ENCODE measurements at places on chromosomes 6 and 20.

DNA sequence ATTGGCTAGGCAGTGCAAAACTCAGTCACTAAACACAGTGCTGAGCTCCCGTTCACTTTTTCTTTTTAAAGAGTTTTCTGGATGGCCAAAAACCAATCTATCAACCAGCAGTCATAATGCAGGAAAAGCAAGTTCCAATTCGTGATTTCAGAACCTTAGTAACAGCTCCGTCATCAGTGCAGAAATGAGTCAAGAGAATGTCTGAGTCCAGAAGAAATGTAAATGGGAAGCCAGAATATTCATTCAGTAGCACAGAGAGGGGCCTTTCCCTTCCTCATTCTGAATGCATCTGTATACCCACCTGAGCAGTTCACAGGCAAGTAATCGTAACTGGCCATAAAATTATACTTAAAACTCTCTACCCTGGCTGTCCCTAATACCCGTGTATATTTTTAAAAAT, 20.4 kb downstream of the HUS1B start:
- no peak for DNase-seq

- no peak for DNase-seq
These were observed 422.2 kb upstream of the SULF2 start for GRCh38 chr20:48207505-48207904.

DNA sequence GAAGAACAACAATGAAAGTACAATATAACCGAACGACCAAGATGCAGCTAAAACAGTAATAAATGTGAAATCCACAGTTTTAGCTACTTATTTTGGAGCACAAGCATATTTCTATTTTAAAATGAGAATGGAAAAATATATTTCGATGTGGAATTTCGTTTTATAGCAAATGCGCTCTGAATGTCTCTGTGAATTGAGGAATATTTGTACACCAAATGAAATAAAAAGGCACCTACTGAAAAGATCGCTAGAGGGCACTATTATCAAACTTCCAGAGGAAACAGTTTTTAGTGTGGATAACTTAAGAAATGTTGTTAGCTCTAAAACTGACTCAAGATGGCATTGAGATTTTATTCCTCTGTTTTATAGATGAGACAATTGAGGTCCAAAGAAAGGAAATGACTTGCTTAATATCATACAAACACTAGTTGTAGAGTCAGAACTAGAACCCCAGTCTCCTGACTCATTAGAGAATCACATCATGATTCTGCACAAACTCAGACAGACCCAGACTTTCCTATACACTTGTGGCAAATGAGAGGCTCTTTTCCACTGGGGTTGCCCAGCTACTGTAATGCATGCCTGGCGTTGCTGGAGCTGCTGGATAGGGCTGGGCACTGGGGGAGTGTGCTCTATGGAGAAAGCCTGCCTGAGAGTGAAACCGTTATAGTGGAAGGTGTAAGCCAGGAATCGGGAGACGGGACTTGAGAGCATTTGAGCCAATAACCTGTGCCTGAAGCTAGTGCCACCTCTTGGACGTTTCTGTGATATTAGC, 51.9 kb downstream of the GCLC start:
- no peak for DNase-seq

DNA sequence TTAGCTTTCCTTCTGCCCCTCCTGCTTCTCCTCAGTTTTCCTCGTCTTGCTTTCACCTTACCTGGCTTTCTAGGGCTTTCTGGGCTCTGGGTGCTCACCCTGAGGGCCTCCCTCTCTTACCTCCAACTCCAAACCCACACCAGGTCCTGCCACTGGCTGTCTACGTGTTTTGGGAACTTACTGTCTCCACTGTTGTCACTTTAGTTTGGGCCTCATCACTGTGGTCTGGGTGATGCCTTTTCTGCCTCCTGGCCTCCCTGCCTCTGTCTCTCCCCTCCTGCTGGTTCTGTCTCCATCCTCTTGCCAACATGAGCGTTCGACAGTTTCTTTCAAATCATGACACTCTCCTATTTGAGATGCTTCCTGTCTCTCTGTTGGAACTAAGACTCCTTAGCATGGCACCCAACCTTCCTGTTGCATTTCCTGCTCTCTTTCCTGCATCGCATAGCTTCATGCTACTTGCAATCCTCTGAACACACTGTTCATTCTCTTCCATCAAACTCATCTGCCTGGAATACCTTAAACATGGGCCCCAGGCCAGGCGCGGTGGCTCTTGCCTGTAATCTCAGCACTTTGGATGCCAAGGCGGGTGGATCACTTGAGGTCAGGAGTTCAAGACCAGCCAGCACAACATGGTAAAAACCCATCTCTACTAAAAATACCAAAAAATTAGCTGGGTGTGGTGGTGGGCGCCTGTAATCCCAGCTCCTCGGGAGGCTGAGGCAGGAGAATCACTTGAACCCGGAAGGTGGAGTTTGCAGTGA, 5.5 kb downstream of the CD40 start:
- no peak for DNase-seq

DNA sequence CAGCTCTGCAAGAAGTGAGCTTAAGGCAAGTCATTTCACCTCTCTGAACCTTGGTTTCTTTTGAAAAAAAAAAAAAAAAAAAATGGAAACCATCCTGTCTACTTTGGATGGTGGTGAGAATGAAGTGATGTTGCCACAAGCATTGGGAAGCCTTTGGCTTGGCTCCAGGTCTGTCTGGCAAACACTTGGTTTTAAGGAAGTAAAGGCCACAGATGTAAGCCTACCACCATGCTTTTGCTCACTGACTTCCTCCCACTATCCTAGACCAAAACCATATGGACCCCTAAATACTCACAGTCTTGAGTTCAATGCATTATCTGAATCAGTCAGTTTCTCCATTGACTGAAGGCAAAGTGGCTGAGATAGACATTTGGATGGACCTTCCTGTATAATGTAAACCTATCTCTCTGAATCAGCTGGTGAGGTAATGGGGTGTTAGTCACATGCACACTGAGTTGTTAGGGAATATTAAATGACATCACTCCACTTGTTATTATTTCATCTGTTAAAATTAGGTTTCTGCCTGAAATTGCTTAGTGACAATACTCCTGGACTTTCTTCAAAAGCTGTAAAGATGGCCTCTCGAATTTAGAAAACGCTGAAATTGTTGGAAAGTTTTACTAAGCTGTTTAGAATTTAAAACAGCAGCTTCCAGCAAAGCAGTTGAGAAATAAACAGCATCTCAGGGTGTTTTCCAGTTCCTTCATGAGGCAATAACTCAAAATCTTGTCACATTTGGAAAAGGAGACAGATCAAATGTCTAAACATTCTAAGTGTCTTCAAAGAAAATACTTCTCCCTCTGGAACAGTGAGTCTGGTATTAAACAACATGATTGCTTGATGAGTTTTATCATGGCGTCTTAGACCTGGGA, 833.5 kb downstream of the DHX35 start:
- no peak for DNase-seq

DNA sequence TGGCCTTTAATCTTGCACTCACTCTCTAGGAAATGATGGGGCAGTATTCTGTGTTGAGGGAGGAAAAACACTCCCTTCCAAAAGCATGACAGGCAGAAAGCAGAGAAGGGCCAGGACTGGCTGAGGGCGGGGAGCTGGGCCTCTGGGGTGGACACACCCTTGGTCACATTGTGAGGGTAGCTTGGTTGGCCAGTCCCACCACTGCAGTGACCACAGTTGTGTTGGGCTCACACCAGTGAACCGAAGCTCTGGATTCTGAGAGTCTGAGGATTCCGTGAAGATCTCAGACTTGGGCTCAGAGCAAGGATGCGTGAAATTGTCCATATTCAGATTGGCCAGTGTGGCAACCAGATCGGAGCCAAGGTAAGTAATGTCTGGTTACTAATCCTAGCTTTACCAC, at the start of gene TUBB1:
Gene TUBB1, plus strand, starts transcription at position 213 of the 400 bp plus-strand sequence. Its CDS starts 94 bp downstream, at position 307.
- DNase-seq = no peak

GRCh38 chr6:35602133-35602946, 86.4 kb downstream of the FKBP5 start:
- no peak for DNase-seq

DNA sequence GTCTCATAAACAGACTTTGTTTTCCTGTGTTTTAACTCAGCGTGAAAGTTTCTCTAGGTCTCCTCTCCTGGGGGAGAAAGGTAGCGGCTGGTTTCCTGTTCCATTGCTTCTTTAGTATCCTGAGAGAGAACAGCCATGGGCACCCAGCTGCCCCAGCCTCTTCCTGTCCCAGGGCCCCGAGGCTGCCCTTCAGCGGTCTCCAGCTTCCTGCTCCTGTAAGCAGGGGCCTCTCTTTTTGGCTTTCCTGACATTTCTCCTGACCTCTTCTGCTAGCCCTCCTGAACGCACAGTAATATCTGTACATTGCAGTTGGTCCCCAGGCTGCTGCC, 2.4 kb upstream of the SSTR4 start:
- no peak for DNase-seq

- no peak for DNase-seq
These were observed 107.7 kb upstream of the DTNBP1 start for GRCh38 chr6:15770347-15771143.
